ENCODE measurements at places on chromosomes 1 and 21.

- DNase-seq: no peak
Measured at GRCh38 chr1:37807220-37807554, 403 bp upstream of the C1orf122 start.

DNA sequence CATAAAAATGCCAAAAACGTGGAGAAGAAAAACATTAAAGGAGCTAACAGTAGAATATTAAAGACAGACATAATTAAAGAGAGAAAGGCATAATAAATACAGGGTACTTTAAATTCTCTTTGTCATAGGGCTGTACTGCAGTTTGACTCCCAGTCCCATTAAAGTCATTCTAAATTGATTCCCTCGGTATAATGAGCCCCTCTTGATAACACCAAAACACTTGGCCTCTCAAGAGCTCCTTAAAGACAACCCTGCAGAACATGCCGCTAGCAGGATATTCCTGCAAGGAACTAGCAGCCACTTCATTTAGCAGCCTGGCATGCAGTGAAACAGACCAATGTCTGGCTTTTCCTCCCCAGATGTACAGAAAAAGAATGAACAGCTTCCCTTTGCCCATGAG lies 273.8 kb upstream of the ESRRG start:
- no peak for DNase-seq

GRCh38 chr1:210750468-210750867 lies 383.5 kb downstream of the KCNH1 start:
- DNase-seq: no peak

GRCh38 chr1:214439352-214440119 lies 111.9 kb downstream of the PTPN14 start:
- no peak for DNase-seq

DNA sequence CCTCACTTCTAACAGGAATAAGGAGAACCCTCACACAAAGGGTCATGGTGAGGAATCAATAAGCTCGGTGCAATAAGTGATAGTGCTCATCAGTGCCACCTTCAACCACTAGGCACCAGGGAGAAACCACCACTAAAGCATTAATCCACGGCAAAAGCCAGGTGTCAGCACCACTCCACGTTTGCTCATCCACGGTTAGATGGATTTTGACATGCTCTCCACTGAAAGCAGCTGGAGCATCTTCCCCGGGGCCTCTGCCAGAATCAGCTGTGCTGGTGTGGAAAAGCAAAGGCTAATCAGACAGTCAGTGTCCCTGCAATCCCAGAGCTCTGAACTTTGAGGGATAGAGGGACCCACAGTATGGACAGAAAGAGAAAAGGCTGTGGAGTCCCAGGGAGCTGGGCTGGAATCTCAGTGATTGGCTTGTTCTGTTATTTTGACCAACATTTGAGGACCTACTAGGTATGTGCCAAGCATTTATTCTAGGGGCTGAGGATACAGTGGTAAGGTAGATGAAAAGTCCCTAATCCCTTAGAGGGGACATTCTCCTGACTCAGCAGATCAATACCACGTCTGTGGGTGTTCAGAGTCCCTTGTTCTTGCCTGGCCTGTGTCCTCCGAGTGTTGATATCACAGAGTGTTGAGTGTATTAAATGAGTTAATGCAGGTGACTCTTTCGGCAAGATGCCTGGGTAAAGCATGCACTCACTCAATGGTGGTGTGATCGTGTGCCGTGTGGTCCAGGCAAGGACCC lies 41.3 kb downstream of the FHAD1 start:
- no peak for DNase-seq

- no peak for DNase-seq
Measured at GRCh38 chr1:156860628-156861423, at the start of gene NTRK1. Gene NTRK1, plus strand, starts transcription at chr1:156860865. Its CDS starts 70 bp downstream, at chr1:156860935.

DNA sequence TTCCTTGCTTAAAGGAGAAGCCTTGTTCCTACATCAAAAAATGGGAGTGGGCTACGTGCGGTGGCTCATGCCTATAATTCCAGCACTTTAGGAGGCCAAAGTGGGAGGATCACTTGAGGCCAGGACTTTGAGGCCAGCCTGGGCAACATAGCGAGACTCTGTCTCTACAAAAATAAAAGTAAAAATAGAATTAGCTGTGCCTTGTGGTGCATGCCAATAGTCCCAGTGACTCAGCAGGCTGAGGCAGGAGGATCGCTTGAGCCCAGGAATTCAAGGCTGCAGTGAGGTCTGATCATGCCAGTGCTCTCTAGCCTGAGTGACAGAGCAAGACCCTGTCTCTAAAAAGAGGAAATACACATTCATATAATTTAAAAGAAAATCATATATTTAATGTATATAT lies 127.1 kb downstream of the C1orf21 start:
- no peak for DNase-seq

DNA sequence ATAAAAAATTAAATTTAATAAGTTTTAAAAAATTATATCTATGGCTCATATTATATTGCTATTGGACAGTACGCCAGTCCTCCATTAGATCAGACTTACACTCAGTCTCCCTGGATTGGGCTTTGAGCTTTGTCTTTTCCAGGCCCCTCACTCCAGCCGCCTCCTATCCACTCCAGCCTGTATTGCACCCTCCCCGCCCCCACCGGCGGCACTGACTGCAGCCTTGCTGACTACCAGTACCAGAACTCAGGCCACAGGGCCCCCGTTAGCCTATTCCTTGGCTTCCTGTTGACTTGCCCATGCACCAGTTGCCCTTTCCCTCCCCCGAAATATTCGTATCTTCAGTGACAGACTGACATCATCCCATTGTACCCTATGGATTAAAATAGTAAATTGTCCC lies 127.9 kb downstream of the CSMD2 start:
- DNase-seq: no peak

GRCh38 chr1:111162488-111162880 lies 22.5 kb downstream of the CEPT1 start:
- DNase-seq: no peak

GRCh38 chr1:225464851-225465792 lies 37.3 kb upstream of the LBR start:
- no peak for DNase-seq

GRCh38 chr1:20375563-20375962 lies 84.9 kb downstream of the VWA5B1 start:
- DNase-seq: no peak

DNA sequence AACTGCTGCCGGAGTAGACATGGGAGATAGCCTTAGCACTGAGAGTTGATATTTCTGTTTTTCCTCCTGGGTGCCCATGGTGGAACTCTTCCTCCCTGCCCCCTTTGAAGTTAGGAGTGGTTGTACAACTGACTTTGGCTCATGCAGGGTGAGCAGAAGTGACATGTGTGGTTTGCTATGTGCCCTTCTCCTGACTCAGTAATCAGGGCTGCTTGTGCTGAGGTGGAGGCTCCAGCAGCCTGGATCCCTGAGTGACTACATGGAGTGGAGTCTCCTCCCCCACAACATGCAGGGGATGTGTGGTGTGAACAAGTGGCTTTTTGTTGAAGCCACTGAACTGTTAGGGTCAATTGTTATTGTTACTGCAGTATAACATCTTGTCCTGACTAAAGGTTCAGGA lies 261.6 kb downstream of the CAMTA1 start:
- no peak for DNase-seq

- DNase-seq: no peak
Measured at GRCh38 chr1:230123280-230124185, 56.5 kb downstream of the GALNT2 start.

DNA sequence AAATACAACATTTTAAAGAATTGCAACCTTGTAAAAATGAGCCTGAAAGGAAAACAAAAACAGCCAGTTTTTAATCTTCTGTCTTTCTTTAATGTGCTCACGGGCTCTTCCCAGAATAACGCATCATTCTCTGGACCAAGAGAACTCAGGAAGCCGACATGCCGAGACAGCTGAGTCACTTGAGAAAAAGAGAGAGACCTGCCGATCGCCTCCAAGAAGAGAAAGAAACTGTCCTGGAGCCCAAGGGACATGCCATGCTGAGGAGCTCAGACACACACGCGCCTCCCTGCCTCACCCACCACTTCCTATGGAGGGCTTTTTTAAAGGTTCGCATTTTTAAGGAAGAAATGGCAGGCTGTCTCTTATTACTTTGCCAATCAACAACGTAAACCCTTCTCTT lies 176.4 kb downstream of the ZNF281 start:
- no peak for DNase-seq

DNA sequence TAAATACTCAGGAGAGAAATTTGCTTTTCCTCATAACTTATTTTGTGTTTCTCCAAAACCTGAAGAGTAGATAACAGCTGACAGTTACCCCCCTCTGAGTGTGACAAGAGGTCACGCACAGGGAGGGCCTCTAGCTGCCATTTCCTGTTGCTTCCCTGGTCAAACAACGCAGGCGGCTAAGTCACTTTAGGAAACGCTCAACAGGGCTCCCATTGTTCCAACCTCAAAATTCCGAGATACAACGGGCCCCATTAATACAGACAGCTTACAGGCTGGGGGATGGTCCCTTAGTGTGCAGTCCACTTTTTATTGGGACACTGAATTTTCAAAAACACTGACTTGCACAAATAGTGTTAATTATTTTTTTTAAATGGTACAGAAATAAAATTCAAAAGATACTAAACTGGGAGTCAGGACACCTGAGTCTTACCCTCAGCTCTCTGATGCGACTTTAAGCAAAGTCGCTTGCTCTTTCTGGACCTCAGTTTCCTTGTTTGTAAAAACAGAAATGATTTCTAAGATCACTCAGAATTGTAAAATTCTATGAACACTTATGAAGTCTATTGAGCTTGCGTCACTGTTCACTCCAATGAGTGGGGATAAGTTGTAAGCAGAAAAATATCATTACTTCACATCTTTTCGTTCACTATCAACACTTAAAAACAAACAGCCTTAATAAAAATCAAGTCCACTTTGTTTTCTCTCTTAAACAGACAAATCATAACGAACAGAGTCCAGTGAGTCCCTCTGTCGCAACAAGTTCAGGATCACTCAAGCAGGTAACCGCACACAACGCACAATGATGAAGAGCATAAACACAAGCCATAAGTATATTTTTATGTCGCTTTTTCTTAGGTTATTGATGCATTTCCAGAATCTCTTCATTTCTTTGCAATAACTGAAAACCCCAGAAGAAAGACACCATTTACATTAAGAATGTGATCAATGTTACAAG lies 13.5 kb downstream of the LZIC start:
- DNase-seq: no peak

- no peak for DNase-seq
Measured at GRCh38 chr21:46634427-46634826, 1.0 kb upstream of the PRMT2 start.

DNA sequence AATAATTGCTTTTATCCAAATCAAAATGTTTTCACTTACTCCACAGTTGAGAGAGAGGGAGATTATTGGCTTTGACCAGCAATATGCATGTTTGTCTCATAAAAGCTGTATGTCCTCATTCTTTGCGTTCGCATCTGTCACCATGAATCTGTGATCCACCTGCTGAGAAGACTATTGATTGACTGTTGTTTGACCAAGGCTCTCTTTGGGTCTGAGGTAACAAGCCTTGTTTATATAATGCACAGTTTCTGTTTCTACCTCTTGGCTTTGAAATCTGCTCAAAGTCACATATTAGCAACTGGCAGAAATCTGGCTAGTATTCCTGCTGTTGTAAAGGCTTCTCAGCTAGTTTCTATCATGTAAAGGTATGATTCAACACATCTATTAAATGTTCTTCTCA lies 157.0 kb downstream of the LYPLAL1 start:
- DNase-seq: no peak

DNA sequence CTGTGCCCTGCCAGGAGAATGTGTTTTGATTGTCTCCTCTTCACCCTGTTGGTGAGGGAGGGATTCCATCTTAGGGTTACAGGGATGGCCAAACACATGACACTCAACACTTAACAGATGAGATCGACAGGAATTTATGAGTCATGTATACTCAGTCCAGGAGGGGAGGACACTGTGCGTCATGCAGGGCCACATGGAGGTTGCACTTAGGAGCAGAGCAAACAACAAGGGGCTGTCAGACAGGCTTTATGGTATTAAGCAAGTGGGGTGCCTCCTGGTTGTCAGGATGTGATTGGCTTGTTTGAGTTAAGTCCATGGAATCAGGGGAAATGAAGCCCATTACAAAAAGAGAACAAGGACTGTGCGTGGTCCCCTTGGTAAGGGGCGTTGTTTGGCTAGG lies 26.9 kb downstream of the EDARADD start:
- DNase-seq: no peak

GRCh38 chr1:54609301-54609921 lies 13.9 kb downstream of the FAM151A start:
- no peak for DNase-seq

GRCh38 chr1:236829085-236829484 lies 34.0 kb downstream of the MTR start:
- DNase-seq: no peak

DNA sequence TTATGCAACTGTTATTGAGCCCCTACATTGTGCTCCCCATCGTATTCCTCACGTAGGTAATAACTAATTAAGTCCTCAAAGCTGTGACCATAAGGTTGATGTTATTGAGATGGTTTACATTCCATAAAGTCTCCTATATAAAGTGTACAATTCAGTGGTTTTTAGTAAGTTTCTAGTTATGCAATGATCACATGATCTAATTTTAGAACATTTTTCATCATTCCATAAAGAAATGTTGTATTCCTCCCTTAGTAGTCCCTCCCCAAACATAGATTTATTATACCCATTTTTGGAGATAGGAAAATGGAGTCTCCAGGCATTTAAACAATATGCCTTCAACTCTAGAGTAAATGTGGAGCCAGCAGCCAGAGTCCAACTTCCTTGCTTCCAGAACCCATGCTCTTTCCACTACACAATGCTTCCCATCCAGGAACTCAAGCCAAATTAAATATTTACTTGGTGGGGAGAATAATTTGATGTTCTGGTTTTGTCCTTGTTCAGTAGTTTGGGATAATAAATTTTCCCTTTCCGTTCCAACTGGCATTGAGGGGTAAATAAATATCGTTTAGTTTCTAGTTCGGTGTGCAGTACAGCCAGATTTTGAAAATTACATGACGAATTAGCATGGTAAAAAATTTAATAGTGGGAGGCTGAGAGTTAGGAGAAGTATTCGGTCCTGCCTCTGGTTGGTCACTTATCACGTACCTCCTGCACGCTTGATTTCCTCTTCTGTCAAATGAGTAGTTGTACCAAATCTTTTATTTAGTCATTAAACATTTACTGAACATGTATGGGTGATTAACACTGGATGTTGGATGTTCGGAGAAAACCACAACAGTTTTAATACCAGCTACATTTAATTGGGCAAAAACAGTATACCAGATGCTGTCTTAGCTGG lies 66.3 kb downstream of the CACHD1 start:
- no peak for DNase-seq

DNA sequence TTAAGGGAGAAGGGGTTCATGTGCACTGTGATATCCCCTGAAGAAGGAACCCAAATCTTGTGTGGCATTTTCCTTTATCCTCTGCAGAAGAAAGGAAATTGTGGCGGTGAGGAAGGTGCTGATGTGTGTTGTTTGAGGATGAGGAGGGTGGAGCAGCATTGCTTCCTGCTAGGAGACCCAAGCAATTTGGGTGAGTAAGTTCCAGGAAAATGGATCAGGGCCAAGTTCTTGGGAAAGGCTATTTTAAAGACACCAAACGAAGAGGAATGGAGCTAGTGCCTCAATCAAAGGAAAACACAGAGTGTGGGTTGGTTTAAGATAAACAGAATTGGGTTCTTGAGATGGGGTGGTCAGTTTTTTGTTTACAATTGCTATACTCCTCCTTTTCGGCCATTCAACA lies 86.7 kb upstream of the MARK1 start:
- DNase-seq: no peak

GRCh38 chr1:42931108-42931539 lies 27.5 kb downstream of the SLC2A1 start:
- DNase-seq: no peak

- no peak for DNase-seq
Measured at GRCh38 chr1:180360333-180361075, 130.4 kb downstream of the LHX4 start.

All from retinal pigment epithelial cell (primary cell).